ENCODE measurements at places on chromosomes 12 and 14. TPM values are rescaled to one million over a fixed set of nuclear protein-coding genes. Genes with fewer than 3 reads are reported as not detected.

DNA sequence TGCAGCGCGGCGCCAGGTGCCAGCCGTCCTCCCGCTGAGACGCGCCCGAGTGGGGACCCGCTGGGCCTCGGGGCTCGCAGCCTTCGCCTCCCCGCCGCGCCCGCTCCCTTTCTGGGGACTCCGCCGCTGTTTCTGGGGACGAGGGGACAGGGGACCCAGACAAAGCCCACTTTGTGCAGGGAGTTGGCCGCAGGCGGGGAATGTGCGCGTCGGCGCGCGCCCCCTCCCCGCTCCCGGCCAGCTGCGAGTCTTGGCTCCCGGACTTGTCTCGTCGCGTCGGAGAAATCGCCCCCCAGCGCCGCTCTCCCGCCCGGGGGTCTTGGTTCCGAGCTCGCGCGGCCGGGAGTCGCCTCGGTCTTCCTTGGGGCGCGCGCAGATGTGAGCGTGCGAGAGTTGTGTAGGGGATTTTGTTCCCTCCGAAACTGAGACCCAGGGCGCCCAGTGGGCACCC lies 717 bp downstream of the VASH1 start:
- peak; percentile 14 for DNase-seq

DNA sequence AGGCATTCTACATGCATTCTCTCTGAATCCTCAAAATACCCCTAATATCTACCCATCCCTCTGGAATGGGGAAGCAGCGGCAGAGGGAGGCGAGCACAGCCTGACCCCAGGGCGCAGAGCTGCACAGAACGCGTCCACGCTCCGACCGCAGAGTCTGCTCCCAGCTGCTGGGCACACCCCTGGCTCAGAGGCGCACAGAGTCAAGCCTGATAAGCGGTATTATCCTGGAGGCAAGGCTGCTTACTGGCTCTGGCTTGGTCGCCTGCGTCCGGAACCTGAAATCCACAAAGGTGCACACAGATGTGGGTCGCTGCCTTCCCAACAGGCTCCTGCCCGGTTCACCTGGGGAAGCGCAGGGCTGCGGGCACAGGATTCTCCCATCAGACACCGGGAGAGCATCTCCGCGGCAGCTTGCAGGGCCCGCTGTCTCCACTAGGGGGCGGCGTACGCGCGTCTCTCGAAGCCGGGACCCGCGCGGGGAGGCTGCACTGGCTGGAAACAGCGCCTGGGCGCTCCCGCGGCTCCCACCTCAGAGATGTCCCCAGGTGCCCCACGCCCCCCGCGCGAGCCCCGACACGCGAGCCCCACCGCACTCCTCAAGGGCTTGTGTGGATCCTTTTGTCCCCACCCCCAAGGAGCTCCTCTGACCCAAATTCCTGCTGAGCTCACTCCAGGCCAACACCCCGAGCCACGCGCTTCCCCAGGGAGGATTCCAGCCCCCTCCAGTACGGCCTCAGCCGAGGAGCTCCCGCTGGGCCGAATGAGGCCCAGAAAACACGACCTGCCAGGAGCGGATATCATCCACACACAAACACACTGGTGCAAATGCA lies 120.1 kb upstream of the FZD10 start:
- no peak for DNase-seq

- no peak for DNase-seq
Measured at GRCh38 chr14:58731465-58732293, 93.9 kb downstream of the DACT1 start.

- DNase-seq: no peak
Measured at GRCh38 chr14:85620947-85621346, 91.0 kb downstream of the FLRT2 start.

The AICDA gene
- total RNA-seq: 5.4 TPM

GRCh38 chr14:65294816-65295215 lies 117.7 kb upstream of the FUT8 start:
- DNase-seq: no peak

All from Peyer's patch (tissue), 4 donors.